ENCODE measurements at places on chromosomes 1 and 21.

DNA sequence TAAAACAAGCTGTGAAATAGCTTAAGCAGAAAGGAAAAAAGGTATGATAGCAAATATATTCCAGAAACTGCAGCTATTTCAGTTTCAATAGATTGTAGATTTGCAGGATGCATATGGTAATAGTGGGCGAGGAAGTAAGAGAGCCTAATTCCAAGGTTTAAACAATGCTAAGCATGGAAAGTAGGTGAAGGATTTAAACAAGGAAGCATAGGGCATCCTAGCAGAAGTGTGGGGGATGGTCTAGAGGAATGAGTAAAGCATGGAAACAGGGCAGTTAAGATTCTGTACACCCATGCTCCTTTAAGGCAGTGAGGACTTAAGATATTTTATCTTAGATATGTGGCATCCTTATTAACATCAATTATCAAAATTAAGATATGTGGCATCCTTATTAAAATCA is 2.6 kb downstream of the IVNS1ABP start:
- no peak for DNase-seq

DNA sequence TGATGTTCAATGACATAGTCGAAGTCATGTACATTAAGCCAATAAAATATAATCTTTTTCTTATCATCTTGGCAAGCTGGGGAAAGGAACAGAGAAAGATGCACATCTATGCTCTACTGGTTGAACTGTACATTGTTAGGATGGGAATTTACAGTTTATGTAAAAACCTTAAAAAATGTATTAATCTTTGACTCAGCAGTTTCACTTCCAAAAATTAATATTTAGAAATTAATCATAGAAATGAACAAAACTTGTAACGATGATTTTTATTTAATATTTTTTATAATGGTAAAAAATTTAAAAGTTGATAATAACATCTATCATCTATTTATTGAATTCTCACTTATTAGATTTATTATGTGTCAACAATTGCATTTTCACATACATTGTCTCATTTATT is 5.7 kb upstream of the C1orf141 start:
- DNase-seq: no peak

- no peak for DNase-seq
Observed at GRCh38 chr1:54024358-54024757, 6.4 kb upstream of the LDLRAD1 start.

- DNase-seq: no peak
Observed at GRCh38 chr1:26915204-26915842, 1.5 kb upstream of the NR0B2 start.

- DNase-seq: peak; percentile 96
Observed at GRCh38 chr1:247007511-247008405, at the start of gene ZNF695. TSS of gene ZNF695 (minus strand) at chr1:247008057. CDS start at chr1:247007908, 149 bp downstream.

DNA sequence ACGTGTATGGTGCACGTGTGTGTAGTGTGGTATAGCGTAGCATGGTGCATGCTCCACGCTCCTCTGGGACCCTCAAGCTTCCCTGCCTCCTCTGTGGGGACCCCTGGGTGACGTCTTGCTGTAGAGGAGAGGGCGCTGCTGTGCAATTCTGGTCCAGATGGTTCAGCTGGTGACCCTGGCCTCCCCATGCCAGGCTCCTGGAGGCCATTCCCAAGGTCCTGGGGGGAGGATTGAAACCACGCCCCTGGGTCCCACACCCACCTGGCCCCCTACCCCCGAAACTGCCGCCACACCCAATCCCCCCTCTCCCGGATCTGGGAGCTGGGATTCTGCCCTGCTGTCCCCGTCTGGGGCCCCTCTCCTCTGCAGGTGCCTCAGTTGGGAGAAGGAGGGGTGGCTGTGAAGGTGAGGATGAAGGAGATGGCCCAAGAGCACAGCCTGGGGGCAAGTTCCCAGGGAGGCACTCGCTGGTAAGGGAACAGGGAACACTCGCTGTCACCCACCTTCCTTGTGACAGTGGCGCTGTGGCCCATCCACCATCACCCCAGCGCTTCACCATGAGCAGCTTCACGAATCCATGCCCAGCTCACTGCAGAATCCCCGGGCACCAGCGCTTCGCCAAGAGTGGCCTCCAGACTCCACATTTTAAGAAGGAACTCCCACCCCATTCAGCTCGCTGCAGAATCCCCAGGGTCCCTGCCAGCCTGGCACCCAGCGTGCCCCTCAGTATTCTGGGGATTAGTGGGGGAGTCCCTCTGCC is 38.0 kb downstream of the WDR4 start:
- no peak for DNase-seq

Measured in GM10248 (cell line).